Activated B cell treated with CpG ODN at 0.5 μM for 24 hours (primary cell): ENCODE measurements at places on chromosomes 12 and 14.

GRCh38 chr12:52350021-52350620 is 17.2 kb downstream of the KRT85 start:
- DNase-seq, result no peak

- peak; percentile 52 for DNase-seq
Observed at GRCh38 chr12:4153343-4153892, 120.1 kb upstream of the CCND2 start.

- no peak for DNase-seq
Observed at GRCh38 chr14:104393898-104394381, 185.6 kb upstream of the C14orf180 start.

- no peak for DNase-seq
Observed at GRCh38 chr14:69695322-69696203, 71.4 kb upstream of the SRSF5 start.

GRCh38 chr12:6540181-6540877 is 6.0 kb downstream of the GAPDH start:
- DNase-seq, result no peak

DNA sequence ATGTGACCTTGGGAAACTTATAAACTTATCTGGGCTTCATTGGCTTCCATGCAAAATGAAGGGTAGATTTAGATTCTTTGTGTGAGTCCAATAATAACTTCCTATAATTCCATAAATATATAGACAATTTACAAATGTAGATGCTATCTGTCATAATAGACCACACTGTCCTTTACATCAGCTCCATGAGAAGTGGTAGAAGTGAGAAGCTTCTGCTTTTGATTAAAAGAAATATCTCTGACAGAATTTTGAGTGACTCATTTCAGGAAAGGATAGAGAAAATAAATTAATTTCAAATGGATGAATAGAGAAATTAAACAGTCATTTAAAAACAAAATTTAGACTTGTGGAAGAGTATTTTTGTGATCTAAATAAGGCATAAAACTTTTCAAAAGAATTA is 329.7 kb upstream of the ATP2B1 start:
- no peak for DNase-seq

DNA sequence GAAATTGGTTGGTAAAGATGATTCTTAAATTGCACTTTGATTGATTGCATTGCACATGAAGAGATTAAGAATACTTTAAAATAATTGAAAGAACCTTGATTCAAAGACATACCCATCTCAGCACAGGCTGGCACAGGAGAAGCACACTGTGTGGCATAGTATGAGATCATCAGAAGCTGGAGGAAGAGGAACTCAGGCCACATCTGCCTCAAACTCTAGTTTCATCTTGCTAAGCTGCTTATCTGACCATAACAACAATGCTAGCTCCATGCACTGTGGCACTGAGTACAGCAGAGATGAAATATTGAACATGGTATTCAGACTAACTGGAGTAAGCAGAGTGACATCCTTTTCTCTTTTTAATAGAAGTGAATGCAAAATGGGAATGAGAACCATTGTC is 99.1 kb downstream of the TBC1D30 start:
- no peak for DNase-seq

GRCh38 chr12:69338120-69338859 is 9.9 kb upstream of the LYZ start:
- no peak for DNase-seq

DNA sequence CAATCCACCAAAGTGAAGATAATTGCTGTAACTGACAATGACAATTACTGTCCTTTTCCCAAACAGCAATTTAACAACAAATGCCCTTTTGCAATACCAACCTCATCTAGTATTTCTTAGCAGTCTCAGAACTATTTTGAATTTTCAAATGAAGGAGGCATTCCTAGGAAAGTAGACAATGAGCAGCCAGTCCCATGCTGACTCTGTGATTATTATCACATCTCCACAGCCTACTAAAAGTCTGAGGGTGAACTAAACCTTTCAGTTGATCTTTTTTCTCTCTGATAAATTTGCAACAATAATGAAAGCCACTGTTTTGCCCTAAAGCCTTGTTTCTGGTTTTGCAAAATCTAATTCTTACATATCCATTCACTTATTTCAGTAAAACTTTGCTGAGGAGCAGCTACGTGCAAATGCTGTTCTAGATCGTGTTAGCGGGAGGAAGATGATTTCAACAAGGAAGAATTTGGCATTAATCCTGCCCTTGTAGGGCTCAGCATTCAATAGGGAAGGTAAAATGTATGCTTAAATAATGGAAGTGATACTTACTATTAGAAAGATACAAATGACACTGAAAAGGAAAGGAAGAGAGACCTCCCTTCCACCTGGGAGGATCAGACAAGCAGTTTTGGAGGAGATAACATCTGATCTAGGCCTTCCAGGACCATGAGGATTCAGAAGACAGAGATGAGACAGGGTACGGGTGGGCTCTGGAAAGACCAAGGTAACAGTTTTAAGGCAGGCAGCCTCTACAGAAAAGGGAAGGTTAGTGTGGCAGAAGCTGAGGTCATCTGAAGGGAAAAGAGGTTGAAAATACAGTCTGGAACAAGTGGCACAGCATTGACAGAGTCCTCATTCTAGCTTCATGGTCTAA is 47.4 kb downstream of the SLC38A1 start:
- DNase-seq, result no peak

GRCh38 chr12:75196865-75197264 is 12.8 kb downstream of the KCNC2 start:
- no peak for DNase-seq

DNA sequence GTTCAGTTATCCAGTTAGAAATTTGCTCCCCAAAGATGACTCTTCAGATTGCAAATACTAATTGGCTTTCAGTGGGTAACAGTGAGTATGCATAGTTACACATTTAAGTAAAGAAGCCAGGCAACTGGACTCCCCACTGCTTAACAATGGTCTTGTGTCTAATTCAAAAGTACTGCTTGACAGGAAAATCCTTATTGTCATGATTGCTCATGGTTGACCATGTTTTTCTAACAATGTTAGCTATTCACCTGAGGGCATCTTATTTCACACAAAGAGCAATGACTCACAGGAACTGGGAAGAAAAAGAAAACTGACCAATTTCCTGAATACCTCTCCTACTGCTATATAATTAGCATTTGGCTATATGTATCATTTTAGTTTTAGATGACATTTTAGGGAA is 33.7 kb upstream of the ALG10B start:
- no peak for DNase-seq

DNA sequence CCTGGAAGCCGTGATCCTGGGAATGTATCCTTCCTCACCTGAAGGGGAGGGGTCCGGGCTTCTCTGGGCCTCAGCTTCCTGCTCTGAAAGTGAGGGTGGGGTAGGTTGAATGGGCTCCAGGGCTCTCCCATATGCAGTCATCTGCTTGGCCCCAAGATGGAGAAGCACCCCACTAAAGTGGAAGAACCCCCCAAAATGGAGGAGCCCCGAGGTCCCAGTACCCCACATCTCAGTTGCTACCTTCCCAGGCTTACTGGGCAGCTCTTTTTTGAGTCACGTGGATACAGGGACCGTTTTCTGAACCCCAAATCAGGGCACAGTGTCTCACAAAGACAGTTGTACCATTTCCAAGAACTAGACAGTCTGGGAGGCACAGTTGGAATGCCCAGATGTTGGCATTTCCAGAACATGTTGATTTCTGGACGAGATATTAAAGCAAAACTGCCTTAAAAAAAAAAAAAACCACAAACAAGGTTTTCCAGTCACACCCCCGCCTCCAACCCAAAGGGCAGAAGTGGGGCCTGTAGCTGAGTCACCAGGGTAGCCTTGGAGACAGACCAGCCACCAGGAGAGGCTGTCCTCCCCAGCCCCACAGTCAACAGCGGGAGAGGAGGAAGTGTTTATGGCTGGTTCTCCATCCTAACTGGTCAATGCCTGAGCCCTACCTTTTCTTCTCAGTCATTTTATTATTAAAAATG is 12.1 kb downstream of the VASH1 start:
- DNase-seq, result no peak

GRCh38 chr12:4685317-4685716 is 34.9 kb upstream of the GALNT8 start:
- no peak for DNase-seq

- DNase-seq, result no peak
Observed at GRCh38 chr12:126891789-126892188, 1375.2 kb upstream of the TMEM132C start.

GRCh38 chr12:6982532-6982931 is 11.8 kb downstream of the EMG1 start:
- DNase-seq, result no peak

GRCh38 chr14:42149609-42150261 is 543.1 kb downstream of the LRFN5 start:
- DNase-seq, result no peak

- DNase-seq, result no peak
Observed at GRCh38 chr14:51605575-51605974, 46.1 kb upstream of the FRMD6 start.

- DNase-seq, result no peak
Observed at GRCh38 chr14:61753631-61754030, 8.6 kb upstream of the SNAPC1 start.

- no peak for DNase-seq
Observed at GRCh38 chr12:590206-590750, 73.0 kb downstream of the NINJ2 start.

GRCh38 chr12:13790317-13790716 is 191.1 kb downstream of the GRIN2B start:
- DNase-seq, result no peak

DNA sequence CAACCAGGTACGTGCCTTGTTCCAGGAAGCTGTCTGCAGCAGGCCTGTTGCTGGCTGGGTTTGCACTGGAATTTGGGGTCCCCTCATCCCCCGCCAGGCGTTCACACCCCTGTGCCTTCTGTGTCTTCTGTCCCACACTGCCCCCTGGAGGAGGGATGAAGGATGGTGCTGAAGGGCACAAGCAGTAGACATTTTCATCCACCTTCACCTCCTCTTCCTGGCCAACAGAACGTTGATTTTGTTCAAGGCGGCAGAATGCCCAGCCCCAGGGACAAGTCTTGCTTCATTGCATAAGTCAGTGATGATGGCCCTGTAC is 122.1 kb downstream of the CALM1 start:
- DNase-seq, result no peak

DNA sequence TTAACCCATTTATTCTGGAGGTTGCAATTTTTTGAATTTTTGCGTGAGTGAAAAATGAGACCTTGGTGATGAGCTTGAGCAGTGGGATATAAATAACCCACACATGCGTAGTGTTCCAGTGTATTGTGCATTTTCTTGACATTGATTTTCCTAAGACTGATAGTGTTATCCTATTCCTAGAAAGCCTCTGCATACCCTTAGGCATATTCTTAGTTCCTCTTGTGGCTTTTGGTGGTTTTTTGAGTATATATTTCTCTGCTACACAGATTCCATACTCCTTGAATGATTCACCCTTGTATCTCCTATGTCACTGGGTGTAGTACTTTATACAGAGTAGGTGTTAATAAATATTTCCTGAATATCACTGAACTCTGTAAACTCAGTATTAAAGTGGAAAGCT is 363.4 kb upstream of the PDE3A start:
- DNase-seq, result no peak

- no peak for DNase-seq
Observed at GRCh38 chr12:23560611-23561010, 388.9 kb downstream of the SOX5 start.

DNA sequence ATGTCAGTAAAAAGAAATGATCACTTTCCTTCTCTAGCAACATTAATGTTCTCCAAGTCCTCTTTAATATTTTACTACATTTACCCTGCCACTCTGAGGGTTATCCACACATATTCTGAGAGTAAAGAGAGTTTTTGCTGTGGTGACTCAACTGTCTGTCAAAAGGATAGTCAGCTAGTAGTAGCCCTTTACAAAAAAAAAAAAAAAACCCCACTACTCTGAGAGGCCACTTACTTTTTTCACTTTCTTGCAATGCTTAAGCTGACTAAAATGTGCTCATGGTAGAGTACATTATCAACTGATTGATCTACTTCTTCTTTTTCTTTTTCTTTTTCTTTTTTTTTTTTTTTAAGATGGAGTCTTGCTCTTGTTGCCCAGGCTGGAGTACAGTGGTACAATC is 27.6 kb upstream of the PPM1A start:
- DNase-seq, result no peak

- no peak for DNase-seq
Observed at GRCh38 chr12:81162391-81163136, 84.7 kb downstream of the ACSS3 start.

DNA sequence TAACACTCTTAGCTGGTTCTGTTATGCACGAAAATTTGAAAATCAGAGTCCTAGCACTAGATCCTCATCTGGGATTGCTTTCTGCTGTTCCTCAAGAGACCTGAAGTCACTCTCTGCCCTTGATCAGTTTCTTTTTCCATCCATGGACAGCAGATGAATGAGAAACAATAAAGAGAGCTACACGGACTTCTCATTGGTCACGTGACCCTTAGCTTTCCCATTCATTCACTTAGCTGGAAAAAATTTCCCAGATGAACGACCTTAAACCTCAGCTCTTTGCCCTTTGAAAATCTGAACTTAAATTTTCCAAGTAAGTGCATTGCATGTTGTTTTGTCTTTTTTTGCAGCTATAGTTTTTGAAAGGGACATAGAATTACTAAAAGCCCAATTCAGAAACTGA is 27.2 kb upstream of the RGS6 start:
- DNase-seq, result no peak

- no peak for DNase-seq
Observed at GRCh38 chr12:132326646-132327045, 2.7 kb downstream of the GALNT9 start.

- no peak for DNase-seq
Observed at GRCh38 chr14:81273521-81273920, 52.8 kb upstream of the GTF2A1 start.

DNA sequence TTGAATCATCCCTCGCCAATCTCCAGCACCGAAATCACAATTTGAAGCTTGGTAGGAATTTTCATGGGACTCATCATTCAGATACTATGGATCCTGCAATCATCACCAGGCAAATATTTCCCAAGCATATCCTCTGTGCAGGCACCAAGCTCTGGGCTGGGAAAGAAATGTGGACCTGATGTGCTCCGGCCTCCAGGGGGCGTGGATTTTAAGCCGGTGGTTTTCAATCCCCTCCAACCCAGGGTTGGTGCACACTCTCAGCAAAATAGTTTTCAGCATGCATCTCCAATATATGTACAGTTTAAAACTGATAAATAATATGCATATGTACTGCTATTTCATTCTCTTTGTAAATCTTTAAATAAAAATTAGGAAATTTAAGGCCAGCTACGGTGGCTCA is 98.9 kb downstream of the RBM19 start:
- DNase-seq, result no peak

DNA sequence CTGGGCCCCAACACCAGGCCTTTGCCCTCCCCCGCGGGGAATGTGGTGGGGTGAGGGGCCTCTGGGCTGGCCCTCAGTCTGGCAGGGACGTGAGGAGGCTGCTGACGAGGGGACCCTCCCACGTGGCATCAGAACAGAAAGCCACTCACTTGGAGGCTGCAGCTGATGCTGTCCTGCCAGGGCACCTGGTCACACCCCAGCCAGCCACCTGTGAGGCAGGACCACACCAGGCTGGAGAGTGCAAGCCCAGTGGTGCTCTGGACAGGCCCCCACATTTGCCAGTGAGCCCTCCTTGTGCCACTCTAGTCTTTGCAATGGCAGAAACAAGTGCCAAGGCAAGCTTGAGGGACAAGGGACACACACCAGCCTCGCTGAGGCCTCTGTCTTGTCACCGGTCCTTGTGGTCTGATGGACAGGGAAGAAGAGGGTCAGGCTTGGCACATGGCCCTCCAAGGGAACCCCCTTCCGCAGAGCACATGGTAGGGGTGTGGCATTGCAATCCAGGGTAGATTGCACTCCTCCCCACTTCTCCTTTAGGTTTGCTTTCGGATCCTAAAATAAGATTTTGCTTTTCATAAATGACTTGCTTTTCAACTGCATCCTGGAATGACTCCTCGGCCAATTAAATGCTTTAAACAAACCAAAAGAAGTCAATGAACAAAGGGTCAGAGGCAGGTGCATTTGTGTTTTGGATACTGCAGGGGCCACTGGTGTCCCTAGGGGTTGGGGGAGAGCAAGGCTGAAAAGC is 53.7 kb downstream of the CCDC88C start:
- peak; percentile 41 for DNase-seq
